CD4-positive, alpha-beta T cell treated with Interferon gamma for 1 hour (primary cell): ENCODE measurements at places on chromosomes 3 and 15.

GRCh38 chr15:78004222-78004727, 73.2 kb downstream of the TBC1D2B start:
- no peak for DNase-seq

GRCh38 chr3:56222866-56223265, 245.4 kb downstream of the ERC2 start:
- DNase-seq = no peak

DNA sequence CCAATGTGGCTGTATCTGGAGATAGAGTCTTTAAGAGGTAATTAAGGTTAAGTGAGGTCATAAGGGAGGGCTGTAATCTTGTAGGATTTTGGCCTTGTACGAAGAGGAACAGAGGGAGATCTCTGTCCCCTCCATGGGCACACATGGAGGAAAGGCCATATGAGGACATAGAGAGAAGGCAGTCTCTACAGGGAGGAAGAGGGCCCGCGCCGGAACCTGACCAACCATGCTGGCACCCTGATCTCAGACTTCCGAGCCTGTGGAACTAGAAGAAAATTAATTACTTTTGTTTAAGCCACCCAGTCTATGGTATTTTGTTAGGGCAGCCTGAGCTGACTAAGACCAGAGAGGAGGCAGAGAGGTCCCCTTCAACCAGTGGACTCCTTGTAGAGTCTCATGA, 17.7 kb upstream of the MRPS22 start:
- no peak for DNase-seq

DNA sequence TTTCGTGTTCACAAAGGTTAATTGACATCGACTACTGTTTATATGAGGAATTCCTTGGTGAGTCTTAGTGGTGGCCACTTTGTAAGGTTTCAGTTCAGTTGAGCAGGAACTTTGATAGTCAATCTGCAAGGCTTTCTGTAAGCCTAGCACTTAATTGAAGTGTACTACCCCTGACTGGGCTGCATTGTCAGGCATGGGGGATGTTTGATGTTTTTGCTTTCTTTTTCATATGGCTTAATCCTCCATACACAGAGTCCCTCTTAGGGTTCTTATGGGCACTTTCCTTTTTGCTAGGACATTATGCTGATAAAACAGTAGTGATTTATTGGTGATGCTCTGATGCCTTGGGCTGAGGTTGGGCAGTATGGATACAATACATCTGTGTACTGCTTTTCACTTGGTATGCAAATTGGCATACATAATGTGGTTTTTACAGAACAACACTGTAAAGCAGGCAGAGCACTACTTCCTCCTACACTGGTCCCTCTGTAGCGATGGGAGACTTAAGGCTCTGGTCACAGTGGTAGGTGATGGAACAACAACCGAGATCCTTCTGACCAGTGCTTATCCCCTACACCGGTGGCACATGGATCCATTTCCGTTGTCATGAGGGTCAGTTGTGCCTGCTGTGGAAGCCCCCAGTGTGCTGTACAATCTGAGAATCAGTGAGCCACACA, 261.0 kb downstream of the MFSD1 start:
- DNase-seq = no peak

DNA sequence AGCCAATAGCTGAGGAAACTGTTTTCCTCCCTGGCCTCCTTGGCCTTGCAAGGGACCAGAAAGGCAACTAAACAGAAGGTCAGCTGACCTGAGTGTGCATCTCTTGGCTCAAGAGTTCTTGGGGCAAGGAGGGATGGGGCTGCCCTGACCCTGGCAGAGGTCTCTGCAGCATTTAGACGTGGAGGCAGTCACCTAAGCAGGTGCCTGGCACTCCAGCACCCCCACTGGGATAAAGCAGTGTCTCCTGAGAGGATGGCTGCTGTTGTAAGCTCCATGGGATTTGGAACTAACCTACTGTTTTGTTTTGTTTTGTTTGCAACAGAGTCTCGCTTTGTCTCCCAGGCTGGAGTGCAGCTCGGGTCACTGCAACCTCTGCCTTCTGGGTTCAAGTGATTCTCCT, 185.2 kb downstream of the TBC1D2B start:
- DNase-seq = no peak

- no peak for DNase-seq
These were observed 26.5 kb downstream of the DAPK2 start for GRCh38 chr15:64019764-64020163.

- no peak for DNase-seq
These were observed 8.9 kb downstream of the TAGLN3 start for GRCh38 chr3:112007633-112008032.

- DNase-seq = no peak
These were observed 37.0 kb upstream of the CASR start for GRCh38 chr3:122146466-122146865.

DNA sequence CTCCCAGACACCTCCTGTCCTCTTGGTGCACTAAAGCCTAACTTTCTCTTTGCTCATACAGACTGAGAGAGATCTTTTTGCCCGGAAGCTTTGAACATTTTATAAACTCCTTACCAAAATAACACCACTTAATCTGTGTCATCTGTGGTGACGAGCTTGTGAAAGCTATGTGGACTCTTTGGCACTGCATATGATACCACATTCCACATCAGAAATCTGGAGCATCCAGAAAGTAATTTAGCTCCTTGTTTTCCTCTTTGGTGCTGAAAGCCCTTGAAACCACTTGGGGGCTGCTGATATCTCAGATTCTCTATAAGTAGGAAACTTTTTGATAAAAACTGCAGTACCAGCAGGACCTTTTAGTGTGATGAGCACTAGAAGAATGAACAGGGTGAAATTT, 128.3 kb downstream of the ALCAM start:
- DNase-seq = no peak

GRCh38 chr15:63922261-63922904, 88.6 kb upstream of the HERC1 start:
- no peak for DNase-seq

GRCh38 chr15:25795061-25795460, 68.1 kb downstream of the ATP10A start:
- no peak for DNase-seq

DNA sequence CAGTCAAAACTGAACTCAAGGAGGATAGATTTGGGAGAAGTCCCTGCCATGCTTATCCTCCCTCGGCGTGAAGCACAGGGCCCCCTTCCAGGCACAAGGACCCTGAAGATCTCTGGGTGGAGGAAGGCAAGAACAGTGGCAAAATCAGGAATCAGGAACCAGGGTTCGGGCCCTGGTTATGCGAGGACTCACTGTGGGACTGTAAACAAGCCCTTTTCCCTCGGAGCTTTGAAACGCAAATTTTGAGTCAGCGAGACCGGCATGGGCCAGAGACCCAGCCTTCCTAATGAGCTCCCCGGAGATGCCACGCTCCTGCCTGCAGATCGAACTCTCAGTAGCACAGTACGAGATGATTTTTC, 70.1 kb downstream of the SLC12A8 start:
- no peak for DNase-seq

- DNase-seq = no peak
These were observed 220.4 kb downstream of the SNRPN start for GRCh38 chr15:25175033-25175788.

GRCh38 chr15:65414841-65415621, 7.7 kb downstream of the IGDCC4 start:
- DNase-seq = no peak

DNA sequence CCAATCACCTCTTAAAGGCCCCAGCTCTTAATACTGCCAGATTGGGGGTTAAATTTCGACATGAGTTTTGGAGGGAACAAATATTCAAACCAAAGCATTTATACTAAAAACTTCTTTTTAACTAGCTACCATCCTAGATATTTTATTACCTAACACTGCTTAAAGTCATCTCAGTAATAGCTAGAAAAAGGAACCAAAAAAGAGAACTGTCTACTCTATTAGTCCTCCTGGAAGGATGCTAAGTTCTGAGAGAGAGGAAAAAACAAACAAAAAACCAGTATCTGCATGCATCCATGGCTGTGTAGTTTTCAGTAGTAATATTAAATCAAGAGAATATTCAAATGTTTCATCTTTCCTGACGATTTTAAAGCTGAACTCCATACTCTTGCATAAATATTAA, 5.8 kb downstream of the CPOX start:
- no peak for DNase-seq

DNA sequence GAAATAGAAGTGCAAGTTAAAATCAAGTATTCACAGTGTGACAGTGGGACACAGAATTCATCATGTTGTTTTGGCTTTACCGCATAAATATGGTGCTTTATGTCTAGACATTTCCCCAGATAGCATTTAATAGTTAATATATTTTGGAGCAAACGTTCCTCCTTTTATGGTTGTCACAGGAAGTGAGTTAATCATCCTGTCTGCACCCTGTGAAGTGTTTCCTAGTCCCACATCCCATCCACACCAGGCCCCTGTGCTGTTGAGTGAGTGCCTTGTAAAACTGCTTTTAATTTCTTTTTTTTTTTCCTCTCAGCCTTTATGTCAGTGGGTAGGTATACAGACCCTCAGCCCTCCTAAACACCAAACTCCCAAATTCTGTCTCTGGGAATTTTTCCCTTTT, 393.7 kb downstream of the FEZF2 start:
- no peak for DNase-seq

- DNase-seq = no peak
These were observed 74.0 kb upstream of the TNFAIP8L3 start for GRCh38 chr15:51168700-51169099.

DNA sequence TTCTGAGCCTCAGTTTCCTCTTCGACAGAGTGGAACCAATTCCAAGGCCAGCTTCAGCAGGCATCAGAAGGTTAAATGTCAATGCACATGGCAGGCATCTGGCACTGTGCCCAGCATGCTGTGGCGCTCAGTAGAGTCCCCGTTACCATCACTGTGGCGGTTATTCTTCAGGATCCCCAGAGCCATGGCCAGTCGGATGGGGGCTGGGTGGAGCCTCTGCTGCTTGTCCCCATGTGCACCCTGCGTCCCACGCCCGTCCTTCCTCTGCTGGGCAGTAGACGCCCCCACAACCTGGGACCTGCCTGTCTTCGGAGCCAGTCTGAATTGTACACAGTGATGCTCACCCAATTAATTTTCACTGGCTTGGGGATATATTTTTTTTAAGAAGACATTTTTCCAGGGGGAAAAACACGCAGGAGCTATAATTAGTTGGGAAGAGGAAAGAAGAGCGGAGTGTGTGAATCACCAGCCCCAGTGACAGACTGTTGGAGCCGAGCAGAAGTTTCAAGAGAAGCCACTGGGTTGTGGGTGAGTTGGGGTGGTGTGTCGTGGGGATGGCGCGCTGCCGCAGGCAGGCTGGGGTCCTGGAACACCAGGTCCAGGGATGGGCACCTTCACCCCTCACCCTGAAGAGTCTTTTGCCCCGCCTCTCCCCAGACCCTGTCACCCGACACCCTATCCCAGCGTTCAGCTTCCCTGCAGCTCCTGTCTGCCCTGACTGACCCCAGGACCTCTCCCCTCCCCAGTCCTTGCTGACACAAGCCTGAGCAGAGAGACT, 26.8 kb upstream of the RPL29 start:
- DNase-seq = no peak

DNA sequence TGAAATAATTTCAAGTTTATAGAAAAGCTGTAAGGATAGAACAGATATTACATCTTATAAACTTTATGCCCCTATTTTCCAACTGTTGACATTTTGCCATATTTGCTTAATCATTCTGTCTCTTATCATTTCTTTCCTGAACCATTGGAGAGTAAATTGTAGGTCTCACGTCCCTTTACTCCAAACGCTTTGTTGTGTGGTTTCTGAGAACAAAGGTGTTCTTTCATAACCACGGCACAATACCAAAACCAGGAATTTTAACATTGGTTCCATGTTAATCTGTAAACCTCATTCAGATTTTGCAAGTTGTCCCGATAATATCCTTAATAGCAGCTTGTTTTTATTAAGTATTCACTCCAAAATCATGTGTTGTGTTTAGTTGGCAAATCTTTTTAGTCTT, 134.8 kb downstream of the AKAP13 start:
- no peak for DNase-seq

GRCh38 chr15:38696109-38696727, 131.6 kb upstream of the RASGRP1 start:
- peak; percentile 39 for DNase-seq

DNA sequence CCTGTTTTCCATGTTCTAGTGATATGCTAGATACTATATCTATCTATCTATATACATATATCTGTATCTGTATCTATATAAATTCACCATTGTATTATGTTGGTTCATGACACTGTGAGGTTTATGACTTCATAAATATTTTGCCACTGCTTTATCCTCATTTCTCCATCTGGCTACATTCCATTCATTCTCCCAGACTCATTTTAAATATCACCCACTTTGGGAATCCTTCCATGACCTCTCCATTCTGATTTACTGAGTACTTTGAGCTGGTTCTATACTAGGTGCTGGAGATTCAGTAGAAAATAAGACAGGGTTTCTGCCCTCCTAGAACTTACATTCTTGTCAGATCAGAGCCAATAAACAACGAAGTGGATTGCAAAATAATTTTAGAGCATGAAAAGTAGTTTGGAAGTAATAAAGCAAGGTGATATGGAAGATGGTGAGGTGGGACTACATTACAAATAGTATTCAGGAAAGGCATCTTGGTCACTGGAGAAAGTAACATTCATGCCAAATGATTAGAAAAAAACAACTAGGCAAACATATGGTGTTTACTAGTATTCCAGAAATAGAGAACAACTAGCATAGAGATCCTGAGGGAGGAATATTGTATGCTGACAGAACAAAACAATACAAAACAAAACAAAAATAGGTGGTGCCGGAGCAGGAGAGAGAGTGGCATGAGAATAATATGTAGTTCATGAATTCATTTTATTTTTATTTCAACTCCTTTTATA, 11.6 kb upstream of the PLSCR4 start:
- DNase-seq = no peak

DNA sequence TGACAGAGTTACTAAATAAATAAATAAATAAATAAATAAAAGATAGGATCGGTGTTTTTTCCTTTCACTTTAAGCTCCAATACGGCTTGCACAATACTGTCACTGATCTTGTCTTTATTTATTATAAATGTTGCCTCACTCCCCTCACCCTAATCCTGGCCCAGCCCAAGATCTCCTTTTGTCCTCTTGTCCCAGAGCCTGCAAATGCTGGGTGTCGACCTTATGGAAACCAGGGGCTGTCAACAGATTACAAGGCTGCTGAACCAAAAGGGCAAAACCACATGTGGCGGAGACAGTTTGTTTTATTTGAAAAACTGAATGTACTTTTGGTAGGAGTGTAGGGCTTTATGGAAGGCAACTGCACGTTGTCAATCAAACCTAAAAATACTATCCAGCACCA, 75.9 kb downstream of the RFTN1 start:
- DNase-seq = no peak

GRCh38 chr15:82970078-82970686, 15.8 kb upstream of the RAMAC start:
- DNase-seq = no peak

- no peak for DNase-seq
These were observed 119.1 kb downstream of the ATG7 start for GRCh38 chr3:11391174-11391879.
